ENCODE measurements at places on chromosomes 3 and 15.

DNA sequence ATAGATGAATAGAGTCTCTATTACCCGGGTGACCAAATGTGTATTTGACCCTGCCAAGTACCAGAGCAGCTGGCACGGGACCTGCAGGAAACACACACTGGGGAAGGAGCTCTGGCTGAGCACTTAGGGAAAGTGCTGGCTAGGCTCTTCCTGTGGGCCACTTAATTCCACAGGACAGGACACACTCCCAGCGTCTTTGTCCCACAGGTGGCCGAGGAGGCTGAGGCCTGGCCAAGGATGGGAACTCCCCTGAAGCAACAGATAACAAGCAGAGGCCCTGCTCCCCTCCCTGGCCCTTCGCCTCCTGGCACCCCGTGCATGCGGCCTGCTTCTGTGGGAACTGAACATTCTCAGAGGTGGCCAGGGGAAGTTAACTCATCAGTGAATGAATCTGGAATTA is 180.8 kb downstream of the ATP10A start:
- no peak for DNase-seq

GRCh38 chr3:185188816-185189215 is 36.0 kb upstream of the C3orf70 start:
- DNase-seq, result no peak

DNA sequence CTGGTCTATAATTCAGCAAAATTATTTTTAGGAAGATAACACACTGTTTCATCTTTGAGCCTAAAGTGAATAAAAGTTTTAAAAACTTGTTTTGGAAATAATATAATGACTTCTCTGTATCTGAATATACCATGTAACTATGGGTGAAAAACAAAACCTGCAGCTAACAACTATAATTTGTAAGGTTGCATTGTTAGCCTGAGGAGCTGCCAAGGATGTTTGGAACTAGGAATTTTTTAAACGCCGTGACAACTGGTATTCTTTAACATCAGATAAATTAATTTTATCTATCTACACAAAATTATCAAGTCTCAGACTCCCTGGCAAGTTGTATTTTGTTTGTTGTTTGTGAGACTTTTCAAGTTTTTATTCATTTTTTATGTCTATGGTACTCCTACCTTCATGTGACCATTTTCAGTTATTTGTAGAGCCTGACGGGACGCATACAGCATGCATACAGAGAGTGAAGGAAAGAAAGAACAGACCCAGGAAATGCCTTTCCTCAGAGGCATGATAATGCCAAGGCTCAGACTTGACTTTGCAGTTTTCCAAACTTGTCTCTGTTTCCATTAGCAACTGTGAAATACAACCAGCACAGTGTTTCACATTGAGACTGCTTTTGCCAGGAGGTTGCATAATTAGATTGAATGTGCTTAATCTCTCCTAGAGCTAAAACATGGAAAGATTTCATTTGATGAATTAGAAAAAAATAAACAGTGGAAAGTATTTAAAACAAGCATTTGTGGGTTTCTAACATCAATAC is 60.8 kb upstream of the ARHGEF26 start:
- no peak for DNase-seq

DNA sequence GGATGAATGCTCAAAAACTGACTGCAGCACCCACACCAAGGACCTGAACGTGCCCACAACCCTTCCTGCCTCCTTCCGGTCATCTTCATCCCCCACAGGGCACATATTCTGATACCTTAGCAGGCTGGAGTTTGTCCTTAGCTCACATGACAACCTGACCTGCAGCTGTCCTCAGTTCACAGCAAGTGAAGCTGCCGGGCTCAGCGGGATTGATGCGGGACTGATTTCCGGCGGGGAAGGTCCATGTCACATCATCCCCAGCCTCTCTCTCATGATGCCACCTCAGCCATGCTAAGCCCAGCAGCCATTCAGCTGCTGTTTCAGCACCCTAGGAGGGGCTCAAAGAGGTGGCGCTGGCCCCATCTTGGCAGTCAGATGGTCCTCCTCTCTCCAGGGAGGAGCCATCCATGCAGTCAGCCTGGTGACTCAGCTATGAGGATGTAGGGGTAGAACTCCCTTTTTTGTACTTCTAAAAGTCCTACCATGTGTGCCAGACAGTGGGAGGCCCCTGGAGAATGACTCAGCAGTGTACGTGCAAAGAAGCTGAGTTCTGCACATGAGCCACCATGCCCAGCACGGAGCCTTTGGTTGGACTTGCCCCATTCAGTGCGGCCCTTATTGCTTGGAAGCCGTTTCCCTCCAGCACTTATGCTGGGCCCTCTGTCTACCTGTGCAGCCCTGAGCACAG is 9.5 kb downstream of the CA12 start:
- peak; percentile 63 for DNase-seq

DNA sequence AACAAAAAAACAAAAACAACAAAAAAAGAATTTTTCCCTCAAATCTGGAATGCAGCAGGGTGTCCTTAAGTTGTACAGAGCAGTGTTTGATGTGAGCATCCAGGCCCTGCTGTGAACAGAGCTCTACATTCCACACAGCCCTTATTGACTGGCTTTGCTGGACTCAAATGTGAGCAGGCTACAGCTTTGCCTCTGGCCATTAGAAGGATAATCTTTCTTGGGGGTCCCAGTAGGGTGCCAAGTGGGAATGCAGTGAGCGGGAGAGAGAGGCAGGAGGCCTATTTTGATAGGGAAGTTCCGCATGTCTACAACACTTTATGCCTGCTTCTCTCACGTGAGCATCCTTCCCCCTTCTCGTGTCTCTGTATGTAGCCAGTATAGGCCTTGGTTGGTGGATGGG is 34.4 kb upstream of the TPRG1 start:
- no peak for DNase-seq

- no peak for DNase-seq
These were observed 371.6 kb upstream of the ZNF385D start for GRCh38 chr3:22122567-22122966.

All from activated CD8-positive, alpha-beta memory T cell treated with anti-CD3 and anti-CD28 coated beads, Interleukin-2, amount 50 U/mL, for 48 hours (primary cell).